GM20000 (cell line): ENCODE measurements at places on chromosomes 1 and 21.

DNA sequence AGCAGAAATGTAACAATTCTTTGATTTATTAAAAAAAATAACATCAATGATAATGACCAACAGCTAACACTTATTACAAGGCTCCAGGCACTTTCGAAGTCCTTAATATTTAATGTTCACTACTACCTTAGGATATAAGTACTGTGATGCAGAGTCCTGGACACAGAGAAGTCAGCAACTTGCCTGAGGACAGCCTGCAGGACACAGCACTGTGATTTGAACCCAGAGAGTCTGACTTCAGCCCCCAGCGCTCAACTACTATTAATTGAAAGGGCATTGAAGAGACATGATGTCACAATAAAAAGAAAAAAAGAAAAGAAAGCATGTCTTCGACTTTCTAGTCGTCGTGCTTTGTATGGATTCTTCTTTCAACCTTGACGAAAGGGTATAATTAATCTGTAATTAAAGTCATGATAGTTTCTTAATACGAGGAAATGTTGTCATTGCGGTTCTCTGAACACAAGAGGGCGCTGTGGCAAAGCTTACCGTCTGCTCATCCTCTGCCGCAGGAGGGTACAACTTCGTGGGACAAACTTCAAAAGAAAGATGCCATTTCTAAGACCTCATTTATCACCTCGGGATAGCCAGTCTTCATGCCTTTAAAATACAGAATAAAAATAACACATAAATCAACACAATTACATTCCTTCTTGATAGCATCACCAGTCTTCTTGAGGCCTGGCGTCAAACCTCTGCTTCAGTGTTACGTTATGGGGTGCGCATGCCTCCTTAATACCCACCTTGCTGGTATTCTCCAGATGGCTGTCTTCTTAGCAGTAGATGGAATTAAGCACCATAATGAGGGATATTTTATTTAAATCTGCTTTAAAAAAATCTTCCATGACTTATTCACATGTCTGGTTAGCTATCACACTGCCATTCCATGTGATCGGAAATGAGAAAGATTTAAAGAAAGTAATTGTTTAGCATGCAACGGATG, 240.1 kb downstream of the DISC1 start:
- DNase-seq: peak; percentile 53

- no peak for DNase-seq
Measured at GRCh38 chr21:31730712-31731055, 1.2 kb downstream of the SCAF4 start.

GRCh38 chr1:54894271-54894670, 7.3 kb upstream of the DHCR24 start:
- DNase-seq: no peak

DNA sequence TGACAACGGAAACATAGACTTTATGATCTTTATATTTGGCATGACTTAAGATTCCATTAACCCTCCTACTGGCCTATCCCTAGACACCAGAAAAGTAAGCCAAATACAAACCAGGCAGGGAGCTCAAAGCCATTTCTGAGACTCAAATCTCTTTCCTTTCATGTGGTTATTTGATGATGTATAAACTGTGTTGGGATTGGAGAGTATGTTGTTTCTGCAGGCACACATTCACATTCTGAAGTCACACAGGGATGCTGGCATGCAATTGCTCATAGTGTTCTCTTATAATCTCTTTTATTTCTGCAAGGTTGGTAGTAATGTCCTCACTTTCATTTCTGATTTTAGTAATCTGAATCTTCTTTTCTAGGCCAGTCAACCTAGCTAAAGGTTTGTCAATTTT, 5.8 kb downstream of the ZMYND12 start:
- no peak for DNase-seq

GRCh38 chr1:201890806-201891450, 2.2 kb downstream of the SHISA4 start:
- no peak for DNase-seq

GRCh38 chr1:208291129-208291528, 46.9 kb upstream of the PLXNA2 start:
- DNase-seq: no peak

DNA sequence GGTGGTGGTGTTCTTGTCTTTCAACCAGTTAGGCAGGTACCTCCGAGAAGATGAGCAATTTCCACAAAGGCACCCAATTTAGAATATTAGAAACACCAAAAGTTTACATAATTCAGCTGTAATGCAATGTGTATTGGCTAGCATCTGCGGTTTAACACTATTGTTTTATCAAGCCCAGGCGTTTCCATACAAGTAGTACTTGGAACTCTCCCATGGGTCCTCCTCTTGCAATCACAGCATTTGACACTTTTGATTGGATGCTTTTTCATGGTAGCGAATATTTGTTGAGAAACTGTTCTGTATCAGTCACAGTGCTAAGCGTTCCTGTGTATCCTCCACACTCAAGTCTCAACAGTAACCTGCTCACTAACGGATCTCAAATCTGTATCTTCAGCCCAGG, 20.1 kb upstream of the MAP1LC3C start:
- no peak for DNase-seq
